NCI-H345 (cell line): ENCODE measurements at places on chromosomes 5 and 9.

- DNase-seq = no peak
Measured at GRCh38 chr9:35980289-35981011, 22.5 kb upstream of the OR2S2 start.

GRCh38 chr5:53080271-53080670 is 29.3 kb downstream of the MOCS2 start:
- DNase-seq = no peak

GRCh38 chr5:172102913-172103626 is 85.0 kb downstream of the STK10 start:
- no peak for DNase-seq

DNA sequence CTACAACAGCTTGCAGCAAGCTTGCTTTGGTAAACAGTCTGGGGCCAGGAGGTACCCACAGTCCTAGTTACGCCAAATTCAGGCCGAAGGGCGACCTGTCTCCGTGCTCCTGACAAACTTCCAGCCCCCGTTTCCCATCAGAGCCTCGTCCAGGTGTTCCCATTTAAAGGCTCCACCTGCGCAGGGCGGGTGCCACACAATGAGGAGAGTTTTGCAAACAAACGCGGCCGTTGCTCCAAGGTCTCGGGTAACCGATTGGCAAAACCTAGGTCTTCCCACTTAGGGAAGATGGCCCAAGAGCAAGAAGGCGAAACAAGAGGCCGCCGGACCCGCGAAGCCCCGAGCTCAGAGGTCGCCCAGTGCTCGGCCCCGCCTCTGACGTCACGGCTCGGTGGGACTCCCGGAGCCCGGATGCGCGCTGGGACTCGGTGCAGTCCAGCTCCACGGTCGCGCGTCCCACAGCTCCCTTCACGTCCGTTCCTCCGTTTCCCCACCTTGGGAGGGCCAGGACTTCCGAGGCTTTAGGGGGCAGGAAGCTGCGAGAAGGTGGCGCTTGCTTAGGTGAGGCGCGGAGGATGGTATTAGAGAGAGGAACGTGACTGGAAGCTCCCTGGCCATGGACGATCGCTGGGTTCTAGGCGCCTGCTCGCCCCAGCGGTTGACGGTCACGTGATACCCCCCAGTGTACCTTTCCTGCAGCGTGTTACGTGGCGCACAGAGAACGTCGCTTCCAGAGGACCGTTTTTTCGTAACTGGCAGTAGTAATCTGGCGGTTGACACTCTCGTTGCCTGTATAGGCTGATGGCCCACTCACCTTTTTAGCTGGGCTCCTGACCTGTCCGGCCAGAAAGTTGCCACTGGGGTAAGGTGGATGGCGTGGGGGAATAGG is 41.8 kb upstream of the KDM4C start:
- DNase-seq = peak; percentile 88

GRCh38 chr9:94135222-94135621 is 51.0 kb downstream of the PTPDC1 start:
- DNase-seq = no peak

- DNase-seq = no peak
Measured at GRCh38 chr5:126472538-126472889, 49.3 kb downstream of the GRAMD2B start.

DNA sequence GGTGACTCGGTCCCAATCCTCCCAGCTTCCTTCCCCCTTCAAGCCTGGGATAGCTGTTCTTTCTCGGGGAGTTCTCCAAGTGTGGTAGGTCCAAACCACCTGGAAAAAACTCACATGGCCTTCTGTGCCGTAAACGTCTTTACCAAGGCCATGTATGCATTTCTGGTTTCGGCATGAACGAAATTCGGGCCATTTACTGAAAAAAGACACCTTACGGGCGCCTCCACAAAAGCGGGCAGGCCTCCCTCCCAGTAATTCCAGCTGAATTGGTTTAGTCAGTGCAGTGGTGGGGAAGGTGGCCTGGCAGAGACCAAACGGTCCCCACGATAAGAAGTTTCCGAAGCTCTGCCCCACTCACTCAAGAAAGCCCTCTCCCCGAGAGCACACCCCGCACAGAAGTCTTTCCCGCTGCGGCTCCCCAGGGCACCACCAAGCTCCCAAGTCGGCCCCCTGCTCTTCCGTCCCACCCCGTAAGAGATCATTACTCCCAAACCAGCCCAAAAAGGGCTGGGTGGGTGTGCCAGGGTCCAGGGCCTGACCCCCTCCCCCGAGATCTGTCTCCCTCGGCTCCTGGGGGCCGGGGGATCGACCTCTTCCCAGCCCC is 86.3 kb upstream of the MELK start:
- DNase-seq = no peak

GRCh38 chr9:107767711-107768110 is 278.1 kb upstream of the KLF4 start:
- DNase-seq = no peak

GRCh38 chr9:89675058-89675742 is 70.4 kb downstream of the GADD45G start:
- peak; percentile 89 for DNase-seq

DNA sequence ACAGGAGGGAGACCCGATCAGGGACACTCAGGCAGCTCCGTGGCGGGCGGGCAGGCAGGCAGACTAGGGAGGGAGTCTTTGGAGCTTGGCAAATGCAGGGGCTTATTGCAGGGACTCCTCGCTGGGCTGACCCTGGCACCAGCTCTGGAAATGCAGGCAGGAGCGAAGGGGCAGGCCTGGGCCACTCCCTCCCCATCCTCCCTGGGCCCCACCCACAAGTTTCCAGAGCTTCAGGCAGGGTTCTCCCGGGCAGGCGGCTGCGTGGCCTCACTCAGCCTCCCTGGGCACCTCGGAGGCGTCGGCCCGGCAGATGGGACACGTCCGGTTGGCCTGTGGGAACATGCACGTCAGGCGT is 8.5 kb downstream of the RNF44 start:
- DNase-seq = no peak

GRCh38 chr9:136666372-136667213 is 3.9 kb downstream of the EGFL7 start:
- no peak for DNase-seq

DNA sequence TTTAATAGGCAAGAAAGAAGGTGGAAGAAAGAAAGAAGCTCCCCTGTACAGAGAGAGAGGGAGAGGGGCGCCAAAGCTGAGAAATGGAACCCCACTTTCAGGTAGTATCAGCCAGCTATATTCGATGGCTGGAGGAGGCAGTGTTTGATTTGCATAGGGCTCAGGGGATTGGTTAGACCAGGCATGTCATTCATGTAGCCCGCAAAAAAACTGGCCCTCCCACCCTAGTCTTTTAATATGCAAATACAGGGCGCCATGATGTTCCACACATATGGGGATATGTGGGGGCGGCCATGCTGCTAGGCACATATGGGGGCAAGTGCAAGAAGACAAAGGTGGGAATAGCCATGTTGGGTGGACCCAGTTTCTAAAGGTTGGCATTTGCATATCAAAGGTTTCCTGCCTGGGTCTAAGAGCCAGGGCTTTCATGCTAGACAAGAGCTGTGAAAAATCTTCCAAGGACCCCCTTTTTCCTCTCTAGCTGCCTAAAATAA is 174.4 kb upstream of the ADRA1B start:
- DNase-seq = no peak

DNA sequence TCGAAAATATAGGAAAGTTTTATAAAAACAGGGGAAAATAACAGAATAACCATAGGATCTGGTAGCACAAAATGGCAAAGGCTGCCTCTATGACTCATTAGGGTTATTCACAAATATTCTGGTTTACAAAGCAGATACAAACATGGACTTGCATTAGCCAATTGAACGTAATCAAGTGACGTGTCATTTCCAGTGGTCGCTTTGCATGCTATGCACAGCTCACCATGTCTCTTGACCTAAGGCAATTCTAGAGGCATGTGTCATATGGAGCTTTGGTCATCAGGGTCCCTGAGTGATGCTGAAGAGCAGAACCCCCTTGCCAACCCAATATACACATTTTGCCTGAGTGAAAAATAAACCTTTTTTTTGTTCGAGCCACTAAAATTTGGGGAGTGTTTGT is 158.8 kb downstream of the TMEM161B start:
- DNase-seq = no peak

DNA sequence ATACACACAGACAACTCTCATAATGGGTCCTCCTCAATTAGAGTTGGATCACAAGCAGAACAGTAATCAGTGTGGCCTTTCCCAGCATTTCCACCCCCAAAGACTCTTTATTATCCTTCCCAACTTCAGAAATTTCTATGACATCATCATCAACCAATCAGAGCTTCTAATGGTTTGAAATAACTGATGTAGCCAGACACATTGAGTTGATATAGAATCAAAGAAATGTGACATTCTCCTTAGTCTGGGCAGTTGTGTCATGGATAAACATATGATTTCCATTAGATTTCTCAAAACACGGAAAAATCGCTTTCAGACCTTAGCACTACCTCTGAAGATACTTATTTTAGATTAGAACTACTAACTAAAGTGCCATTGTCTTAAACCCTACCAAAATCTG is 75.7 kb upstream of the NFIB start:
- DNase-seq = no peak

DNA sequence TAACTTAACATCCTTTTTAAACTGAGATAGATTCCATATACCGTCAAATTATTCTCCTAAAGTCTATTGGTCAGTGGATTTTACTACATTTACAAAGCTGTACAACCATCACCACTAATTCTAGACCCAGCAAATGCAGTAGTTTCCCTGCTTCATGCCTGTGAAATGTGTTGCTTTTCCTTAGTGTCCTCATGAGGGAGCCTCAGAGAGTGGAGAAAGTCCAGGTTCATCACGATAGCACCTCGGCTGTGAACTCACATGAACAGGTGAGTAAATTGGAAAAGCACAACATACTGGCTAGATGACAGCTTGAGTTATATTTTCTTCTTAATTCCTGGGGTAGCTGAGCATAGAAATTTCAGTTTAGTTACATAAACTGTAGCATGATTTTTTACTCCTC is 653.7 kb downstream of the MTRR start:
- DNase-seq = no peak

GRCh38 chr9:38178237-38178636 is 109.2 kb upstream of the SHB start:
- peak; percentile 14 for DNase-seq

GRCh38 chr5:71621741-71622140 is 34.6 kb downstream of the MCCC2 start:
- no peak for DNase-seq

DNA sequence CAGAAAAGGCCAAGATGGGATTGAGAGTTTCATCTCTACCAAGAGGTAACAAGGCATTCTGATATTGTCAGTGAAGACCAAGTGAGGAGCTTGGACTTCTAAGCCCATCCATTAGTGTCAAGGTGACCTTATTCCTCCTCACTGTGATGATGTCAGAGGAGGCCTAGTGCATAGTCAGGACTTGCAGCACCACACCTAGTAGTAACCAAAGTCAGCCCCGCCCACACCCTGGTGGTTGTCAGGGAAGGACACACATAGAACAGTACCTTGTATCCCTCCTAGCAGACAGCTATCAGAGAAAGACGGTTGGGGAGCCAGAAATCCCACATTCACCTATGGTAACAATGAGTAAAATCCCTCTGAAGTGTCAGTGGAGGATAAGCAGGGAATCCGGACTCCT is 111.7 kb downstream of the AP3B1 start:
- DNase-seq = no peak

DNA sequence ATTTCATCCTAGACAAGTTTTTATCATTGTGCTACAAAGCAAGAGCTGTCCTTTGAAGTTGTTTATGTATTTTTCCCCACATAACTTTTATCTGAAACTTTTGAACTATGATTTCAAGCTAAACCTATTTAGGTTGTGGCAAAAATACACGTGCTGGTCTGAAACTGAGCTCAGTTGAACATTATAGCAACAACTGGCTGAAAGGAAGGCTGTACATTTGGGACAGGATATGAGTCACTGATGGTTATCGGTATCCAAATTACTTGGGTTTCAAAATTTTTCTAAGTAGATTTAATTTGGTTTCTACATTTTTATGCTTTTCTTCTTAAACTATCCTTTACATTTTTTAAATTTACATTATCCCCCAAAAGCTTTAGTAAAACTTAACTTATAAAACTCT is 627.3 kb upstream of the NUDT12 start:
- no peak for DNase-seq

GRCh38 chr5:88550736-88551135 is 282.1 kb upstream of the TMEM161B start:
- no peak for DNase-seq

DNA sequence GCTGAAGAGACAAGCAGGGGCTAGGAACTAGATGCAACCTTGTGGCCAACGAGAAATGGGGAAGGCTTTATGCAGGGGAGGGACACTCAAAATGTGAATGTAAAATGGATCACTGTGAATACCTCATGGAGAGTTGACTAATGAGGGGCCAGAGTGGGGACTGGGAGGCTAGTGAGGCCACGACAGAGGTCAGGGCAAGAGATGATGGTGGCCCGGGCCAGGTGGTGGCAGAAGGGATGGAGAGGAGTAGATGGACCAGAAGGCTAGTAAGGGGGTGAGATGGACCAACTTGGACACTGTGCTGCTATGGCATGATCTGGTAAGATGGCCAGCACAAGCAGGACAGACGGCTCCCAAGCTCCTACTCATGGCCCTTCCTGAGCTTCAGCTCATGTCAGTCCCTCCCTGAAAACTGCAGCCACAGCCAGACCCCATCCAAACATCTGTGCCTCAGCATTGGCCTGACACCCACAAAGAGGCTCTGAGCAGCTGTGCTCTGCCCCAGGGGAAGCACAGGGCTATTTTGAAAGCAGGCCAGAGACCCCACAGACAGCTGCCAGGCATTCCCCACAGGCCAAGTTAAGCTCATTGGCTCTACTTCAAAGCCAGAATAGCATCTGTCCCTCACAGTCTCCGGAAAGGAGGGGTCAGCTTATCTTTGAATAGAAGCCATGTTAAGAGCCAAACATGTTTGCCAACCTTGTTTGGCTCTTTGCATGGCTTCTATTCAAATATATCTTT is 22.1 kb downstream of the P4HA2 start:
- DNase-seq = no peak

DNA sequence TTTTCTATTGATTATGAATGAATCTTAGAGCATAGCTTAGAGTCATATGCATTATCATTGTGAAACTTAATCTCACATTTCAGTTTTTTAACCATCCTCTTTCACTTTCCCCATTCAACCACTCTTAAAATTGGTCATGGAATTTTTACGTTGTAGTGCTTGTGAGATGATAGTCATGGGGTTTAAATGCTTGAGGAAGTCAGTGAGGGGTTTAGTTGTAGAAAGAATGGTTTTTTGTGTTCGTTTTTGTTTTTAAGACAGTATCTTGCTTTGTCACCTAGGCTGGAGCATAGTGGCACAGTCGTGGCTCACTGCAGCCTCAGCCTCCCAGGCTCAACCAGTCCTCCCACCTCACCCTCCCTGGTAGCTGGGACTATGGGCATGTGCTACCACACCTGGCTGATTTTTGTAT is 19.6 kb downstream of the UGCG start:
- no peak for DNase-seq

DNA sequence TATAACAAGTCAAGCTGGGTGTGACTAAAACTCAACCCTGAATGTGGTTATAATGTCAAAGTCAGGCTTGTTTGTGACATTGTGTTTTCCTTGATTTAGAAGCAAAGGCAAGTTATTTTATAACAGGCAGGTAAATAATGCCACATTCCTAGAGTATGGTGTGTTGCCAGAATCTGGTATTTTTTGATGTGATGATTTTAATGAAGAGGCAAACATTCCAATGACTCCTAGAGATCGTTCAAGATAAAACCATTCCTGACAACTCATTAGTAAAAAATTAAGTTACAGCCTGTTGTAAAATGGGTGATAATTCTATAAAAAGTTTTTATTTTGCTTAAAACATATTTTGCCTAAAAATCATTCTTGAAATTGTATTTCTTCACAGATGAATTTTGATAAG is 60.0 kb downstream of the RAB14 start:
- no peak for DNase-seq
